ENCODE measurements at places on chromosomes 6 and 20.

DNA sequence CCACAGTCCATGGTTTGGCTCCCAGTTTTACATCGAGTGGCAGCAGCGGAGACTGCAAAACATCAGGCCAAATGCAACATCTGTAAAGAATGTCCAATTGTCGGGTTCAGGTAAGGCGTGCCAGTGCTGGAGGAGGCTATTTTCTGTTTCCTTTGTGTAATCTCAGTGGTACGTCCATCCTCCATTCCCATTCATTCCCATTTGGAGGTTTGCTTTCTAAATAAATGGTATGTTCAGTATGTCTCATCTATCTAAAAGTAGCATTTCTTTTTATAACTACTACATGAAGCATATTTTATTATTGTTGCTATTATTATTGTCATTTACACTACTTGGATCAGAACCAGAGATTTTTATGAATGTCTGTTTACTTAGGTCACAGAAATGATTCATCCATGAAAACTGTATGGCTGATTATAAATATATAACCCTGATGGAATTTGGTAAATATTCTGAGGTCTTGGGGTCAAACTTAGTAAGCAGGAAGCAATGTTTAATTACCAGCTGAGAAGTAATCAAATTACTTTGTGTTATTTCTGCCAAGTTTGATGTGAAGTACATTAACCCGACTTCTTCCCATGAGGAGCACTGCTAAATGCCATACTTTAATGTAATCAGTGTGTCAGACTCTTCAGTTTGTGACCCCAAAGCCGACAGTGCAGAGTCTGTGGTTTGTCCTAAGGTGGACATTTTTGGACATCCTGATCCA lies 512.9 kb downstream of the UTRN start:
- DNase-seq: no peak

- DNase-seq: no peak
These were observed 55.2 kb upstream of the CDKAL1 start for GRCh38 chr6:20479060-20479459.

- DNase-seq: no peak
These were observed 175.5 kb downstream of the ATXN1 start for GRCh38 chr6:16585805-16586204.

DNA sequence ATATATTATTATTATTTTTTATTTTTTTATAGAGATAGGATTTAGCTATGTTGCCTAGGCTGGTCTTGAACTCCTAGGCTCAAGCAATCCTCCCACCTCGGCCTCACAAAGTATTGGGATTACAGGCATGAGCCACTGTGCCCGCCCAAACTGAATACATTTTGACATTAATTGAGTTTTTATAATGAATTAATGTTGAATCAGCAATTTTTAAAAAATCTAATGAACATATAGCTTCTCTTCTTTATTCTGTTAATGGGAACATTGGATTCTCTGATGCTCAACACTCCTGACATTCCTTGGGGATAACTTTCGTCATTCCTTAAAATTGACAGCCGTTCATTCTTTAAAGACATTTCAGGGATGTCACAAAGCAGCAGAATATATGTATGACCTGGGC lies 52.4 kb downstream of the ANKS1A start:
- DNase-seq: no peak

DNA sequence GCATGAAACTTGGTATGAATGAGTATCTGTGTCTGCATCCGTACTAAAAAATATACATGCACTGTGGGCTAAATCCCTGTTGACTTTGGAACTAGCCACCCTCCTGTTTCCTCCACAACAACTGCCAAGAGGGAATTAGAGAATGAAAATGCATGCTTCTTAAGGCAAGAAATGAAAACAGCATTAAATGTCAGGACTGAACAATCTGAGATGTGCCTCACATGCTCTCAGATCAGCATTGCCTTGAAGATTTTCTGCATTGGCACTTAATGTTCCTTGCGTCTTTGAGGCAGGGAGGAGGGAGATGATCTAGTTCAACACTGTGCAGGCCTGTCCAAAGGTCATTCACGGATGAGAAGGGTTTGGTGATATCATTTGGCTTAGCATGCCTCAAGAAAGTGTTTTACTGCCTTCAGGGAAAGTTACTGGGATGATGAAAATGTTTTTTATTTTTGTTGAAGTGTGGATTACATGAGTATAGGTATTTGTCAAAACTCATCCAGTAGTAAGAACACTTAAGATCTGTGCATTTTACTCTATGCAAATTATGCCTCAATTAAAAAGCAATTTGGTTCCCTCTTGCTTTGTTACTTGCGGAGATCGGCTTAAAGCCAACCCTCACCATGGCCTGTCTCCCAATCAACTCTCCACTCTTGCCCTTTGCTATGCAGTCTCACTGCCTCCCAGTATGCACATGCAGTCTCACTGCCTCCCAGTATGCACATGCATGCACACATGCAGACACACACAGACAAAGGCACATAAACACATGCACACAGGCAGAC lies 47.5 kb upstream of the RIN2 start:
- no peak for DNase-seq

- peak; percentile 20 for DNase-seq
These were observed 117.5 kb upstream of the SAMD5 start for GRCh38 chr6:147390909-147391536.

- peak; percentile 45 for DNase-seq
These were observed 39.4 kb downstream of the HFE start for GRCh38 chr6:26126394-26127235.
